ENCODE measurements at places on chromosomes 16 and 17.

GRCh38 chr17:51419476-51419875 lies 159.1 kb downstream of the UTP18 start:
- DNase-seq = no peak

DNA sequence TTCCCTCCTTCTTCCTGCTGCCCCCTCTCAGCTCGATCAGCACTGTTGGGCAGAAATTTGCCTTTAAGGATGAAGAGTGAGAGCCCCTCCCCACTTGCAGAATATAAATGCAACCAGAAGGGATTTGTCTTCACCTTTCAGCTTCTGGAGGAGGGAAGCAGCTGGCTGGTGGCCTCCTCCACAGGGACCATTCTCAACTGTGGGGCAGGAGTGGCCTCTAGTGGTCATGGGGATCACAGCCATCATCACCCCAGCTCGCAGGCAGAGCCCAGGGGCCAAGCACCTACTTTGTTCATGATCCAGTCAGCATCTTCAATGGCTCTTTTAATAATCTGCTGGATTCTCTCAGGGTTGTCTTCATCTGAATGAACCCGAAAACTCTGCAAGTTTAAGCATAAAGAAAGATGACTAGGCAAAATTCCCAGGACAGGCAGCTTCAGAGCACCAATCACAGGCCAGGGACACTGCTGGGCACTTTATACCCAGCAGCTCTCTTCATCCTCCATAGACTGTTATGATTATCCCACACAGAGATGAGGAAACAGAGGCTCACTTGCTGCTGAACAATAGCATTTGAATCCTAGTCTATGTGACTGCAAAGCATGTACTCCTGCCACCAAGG lies 13.1 kb downstream of the LYRM9 start:
- DNase-seq = peak; percentile 35

DNA sequence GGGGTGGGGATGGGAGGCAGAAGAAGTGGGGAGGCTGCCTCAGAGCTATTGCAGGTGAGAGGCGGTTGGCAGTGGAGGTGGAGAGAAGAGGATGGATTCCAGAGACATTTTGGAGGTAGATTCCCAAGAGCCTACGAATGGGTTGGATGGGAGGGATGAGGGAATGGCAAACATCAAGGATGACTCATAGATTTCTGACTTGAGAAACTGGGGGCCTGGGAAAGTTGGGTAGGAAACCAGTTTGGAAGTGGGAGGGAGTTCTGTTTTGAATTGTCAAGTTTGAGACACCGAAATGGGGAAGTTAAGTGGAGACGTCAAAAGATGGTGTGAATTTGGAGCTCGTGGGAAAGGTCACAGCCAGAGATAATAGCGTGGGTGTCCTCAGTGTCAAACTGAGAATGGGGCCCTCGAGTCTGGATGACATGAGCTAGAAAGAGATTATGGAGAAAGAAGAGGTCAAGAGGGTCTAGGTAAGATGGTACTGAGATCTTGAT lies 6.2 kb upstream of the CYLD start:
- DNase-seq = no peak

GRCh38 chr16:27285676-27286196 lies 17.2 kb upstream of the NSMCE1 start:
- DNase-seq = no peak

DNA sequence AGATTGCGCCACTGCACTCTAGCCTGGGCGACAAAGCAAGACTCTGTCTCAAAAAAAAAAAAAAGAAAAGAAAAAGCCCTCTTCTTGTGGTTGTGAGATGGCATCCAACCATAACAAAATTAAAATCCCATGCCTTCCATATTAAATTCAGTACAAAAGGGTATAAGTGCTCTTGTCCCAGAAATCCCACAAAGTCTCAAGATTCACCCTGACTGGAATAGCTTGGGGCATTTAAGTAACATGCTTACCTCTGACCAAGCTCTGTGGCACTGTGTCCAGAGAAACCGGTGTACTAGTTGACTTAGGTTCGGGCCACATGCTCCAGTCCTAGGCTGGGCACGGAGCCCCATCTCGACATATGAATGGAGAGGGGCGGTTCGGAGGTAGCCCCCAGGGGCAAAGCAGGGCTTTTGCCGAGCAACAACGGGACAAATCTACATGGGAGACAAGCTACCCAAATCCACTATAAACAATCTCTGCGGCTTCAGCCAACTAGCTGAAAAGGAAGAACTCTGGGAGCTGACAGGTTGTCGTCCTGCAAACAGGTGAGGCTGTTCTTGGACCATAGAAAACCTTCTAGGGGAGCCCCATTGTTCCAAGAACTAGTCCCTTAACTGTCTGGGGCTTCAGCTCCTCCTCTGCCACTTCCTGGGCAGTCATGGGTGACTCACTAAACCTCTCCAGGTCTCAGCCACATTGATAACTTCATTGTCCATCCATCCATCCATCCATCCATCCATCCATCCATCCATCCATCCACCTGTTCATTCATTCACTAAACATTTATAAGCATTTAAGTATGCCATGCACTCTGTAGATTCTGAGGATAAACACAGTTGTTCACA lies 10.3 kb upstream of the IL4R start:
- DNase-seq = no peak

DNA sequence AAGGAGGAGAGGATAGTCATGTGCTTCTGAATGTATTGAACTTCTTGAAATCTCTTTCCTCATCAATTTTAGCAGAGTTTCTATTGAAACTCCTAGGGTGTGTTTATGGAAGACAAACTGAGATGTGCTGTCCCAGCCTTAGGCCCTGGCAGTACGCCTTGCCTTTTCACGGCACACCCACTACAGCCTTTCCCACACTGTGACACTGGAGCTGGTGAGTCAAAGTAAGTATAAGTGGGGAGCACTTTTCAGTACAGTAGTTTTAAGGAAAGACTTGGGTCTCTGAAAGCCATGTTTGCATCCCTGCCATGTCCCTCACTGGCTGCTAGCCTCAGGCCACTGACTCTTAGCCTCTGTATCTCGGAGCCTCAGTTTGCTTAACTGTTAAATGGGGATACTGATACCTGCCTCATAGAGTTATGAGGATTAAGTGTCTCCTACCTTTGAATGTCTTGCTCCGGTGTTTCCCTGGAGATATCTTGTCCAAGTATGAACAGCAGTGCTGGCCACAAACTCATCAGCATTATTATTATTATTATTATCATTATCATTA lies 144.7 kb upstream of the CRHR1 start:
- DNase-seq = no peak

DNA sequence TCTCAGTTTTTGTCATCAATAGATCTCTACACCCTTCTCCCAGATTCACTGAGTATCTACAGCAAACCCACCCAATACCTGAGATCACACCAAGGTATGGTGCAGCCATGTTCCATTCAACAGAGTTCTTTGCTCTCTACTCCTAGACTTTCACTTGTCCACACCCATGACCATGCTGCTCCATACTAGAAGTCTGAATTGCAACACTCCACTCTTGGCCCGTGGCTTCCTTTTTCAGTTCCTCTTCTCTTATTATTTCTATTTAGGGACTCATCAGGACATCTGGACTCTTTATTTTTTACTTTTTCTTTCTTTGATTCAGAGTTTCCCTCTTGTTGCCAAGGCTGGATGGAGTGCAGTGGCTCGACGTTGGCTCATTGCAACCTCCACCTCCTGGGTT lies 37.1 kb downstream of the YWHAE start:
- no peak for DNase-seq

DNA sequence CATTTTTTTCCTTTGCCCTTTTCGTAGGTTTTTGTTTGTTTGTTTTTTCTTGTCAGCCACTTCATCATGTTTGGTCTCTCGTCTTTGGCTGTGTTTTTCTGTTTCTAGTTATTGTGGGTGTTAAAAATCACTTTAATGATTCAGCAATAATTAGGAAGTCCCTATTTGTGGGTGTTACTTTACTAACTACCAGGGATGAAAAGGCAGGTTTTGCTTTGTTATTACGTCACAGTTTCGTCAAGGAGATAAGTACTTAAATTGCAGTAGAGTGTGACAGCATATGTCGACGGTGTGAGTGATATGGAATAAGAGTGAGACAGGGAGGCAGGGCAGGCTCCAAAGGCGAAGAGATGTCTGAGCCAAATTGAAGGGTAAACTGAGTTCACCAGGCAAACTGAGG lies 479.6 kb downstream of the WWOX start:
- no peak for DNase-seq

DNA sequence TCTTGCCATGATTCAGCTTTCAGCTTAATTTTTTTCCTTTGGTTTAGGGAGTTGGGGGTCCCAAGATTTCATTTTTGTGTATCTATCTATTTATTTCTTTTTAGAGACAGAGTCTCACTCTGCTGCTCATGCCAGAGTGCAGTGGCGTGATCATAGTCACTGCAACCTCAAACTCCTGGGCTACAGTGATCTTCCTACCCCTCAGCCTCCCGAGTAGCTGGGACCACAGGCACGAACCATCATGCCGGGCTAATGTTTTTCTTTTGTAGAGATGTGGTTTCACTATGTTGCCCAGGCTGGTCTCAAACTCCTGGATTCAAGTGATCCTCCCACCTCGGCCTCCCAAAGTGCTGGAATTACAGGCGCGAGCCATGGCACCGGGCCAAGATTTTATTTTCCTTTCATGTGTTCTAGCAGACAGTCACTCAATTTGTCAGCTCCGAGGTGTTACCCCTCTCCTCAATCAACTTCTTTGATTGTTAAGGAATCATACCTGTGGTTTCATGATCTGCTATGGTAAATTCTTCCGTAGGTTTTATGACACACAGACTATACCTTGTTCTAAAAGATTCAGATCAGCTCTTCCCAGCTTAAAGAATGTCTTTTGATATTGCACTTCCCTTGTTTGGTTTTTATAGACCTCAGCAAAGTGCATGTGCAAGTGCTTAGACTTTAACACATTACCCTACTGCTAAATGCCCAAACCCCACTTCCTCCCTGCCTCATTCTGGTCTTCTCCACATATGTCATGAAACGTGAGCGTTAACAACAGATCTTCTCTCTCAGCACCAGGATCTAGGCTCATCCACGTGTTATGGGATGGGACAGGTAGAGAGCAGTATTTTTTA lies 13.0 kb downstream of the UNC45B start:
- peak; percentile 15 for DNase-seq

DNA sequence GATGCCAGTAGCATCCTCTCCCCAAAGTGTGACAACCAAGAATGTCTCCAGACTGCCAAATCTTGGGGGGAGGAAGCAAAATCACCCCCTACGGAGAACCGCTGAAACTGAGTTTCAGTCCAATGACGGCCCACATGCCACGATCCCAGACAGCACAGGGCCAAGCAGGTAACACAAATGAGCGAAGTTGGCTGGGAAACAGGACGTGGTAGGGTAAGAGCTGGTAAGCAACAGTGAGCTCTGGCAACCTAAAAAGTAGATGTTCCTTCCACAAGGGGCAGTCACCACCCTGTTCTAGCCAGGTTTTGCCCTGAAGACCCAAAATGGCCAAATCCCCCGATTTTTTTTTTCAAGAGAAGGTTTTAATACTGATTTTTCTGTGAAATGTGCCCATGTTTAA lies 25.4 kb downstream of the ZFHX3 start:
- no peak for DNase-seq

GRCh38 chr16:9351841-9352434 lies 260.5 kb downstream of the HAPSTR1 start:
- DNase-seq = no peak
